ENCODE measurements at places on chromosomes 12 and 14.

- no peak for DNase-seq
Observed at GRCh38 chr14:83534995-83535394, 1994.9 kb upstream of the FLRT2 start.

DNA sequence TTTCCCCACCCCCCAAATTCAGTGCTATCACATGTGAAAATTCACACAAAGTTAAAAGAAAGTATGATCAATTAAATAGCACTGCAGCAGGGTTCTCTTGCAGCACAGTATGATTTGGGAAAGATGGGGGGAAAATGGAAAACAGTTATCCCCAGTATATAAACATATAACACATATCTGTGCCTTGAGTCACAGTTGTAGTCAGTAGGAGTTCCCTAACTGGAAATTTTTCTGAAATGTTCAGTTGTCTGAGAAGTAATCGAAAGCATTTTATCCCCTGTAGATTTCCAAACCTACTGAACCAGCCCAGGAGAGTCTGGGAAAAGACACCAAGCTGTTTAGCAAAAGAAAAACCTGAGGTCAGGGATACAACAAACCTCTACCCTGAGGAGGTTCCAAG is 47.0 kb downstream of the C12orf50 start:
- DNase-seq: no peak

DNA sequence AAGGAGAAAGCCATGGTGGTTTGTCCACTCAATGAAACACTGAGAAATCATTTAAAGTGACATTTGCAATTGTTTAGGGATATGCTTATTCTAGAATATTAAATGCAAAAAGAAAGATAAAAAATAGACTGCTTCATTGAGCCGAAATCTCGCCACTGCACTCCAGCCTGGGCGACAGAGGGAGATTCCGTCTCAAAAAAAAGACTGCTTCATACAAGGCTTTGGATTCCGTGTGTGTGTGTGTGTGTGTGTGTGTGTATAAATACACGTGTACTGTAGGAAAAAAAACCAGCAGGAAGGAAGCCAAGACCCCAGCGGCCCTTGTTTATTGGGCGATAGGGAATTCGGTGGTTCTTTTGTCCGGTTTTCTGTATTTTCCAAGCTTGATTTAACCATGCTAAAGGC is 3.2 kb upstream of the ZNF839 start:
- DNase-seq: no peak

GRCh38 chr12:13913371-13913770 is 68.0 kb downstream of the GRIN2B start:
- no peak for DNase-seq

DNA sequence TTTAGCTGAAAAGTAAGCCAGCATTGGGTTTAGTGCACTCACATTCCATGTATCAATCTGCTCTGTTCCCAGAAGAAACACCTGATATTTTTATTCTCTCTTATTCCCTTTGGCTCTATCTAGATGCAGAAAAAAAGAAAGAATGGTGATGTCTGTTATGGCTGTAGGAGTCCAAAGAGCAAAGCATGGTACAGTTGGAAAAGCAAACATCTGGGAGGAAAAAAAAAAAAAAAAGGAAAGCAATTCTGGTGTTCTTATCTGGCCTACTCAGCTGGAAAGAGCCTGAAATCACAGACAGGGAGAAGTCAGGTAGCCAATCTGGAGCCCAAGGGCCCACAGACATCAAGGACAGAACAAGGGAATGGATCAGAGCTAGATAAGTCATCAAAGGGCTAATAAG is 293.9 kb downstream of the DUSP6 start:
- DNase-seq: no peak

- no peak for DNase-seq
Observed at GRCh38 chr14:68062651-68063050, 243.1 kb downstream of the RAD51B start.

DNA sequence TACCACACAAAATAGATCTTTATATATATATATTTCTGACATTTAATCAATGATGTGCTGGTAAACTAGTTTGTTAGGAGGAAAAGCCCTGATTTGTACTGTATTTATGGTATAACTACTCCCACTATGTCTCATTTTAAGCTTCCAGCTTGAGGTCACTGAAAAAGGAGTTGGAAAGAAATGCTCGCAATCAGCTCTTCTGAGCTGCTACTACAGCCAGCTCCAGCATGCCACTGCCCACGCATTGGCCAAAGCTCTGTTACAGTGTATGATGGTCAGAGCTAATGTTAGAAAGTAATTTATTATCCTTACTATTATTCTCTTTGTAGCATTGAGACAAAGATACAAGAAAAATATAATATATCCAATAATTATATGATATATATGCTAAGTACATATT is 55.0 kb upstream of the PCED1B start:
- no peak for DNase-seq

GRCh38 chr12:80622271-80622670 is 85.2 kb upstream of the MYF6 start:
- no peak for DNase-seq

GRCh38 chr14:35878272-35879150 is 52.4 kb downstream of the BRMS1L start:
- DNase-seq: no peak

DNA sequence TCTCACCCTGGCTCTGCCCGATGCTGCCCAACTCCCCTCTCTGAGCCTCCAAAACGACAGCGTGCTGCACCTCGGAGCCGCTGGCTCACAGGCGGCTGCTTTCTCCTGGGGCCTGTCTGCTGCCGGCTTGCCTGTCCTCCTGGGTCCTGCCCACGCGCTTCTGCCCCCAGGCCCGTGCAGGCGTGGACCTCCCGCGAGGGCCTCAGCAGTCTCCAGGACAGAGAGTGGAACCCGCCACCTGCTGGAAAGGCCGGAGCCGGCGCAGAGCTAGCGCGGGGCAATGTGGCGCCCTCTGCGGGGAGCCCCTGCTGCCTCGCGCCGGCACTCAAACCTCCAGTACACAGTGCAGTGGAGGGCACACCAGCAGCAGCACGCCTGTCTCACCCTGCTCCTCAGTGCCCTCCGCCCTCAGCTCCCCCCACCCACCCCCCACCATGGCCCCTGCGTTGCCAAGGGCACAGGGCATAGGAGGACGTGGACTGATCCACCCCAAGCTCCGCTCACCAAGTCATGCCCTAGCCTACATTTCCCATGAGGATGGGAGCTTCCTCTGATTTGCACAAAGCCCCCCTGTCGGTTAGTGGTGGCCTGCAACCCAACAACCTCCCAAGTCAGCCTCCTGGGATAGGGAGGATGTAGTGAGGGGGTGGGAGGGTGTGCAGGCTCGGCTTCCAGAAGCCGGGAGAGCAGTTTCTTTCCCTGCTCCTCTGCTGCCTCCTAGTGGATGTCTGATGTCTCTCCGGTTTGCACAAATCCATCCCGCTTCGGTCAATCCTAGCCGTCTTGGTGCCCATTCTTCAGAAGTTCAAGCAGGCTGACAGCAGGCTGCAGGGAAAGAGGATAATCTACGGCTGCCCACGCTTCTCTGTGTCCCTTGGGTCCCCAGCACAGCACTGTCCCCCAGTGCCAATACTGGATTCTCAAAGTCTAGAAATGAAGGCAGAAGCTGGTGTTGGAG is 25.2 kb downstream of the KRT8 start:
- no peak for DNase-seq

DNA sequence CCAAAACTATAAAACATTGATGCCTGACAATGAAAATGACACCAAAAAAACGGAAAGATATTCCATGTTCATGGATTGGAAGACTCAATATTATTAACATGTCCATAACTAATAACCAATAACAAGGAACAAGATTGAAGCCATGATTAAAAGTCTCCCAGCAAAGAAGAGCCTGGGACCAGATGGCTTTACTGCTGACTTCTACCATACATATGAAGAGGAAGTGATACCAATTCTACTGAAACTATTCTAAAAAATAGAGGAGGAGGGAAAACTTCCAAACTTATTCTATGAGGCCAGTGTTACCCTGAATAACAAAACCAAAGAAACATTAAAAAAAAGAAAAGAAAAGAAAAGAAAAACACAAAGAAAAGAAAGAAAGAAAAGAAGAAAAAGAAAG is 54.6 kb upstream of the ATF7IP start:
- no peak for DNase-seq

DNA sequence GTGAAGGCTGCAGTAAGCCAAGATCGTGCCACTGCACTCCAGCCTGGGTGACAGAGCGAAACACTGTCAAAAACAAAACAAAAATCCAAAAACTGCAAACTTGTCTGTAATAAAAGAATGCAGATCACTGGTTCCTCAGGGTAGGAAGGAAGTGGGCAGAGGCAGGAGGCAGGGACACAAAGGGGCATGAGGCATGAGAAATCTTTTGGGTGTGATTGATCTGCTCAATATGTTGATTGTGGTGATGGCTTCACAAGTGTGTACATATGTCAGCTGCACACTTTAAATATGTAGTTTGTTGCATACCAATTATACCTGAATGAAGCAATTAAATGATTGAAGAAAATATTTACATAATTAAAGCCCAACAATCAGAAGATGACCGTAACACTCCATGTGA is 117.6 kb downstream of the CMAS start:
- no peak for DNase-seq

- DNase-seq: no peak
Observed at GRCh38 chr14:61575551-61576150, 119.7 kb upstream of the HIF1A start.

GRCh38 chr14:103543140-103543539 is 14.1 kb downstream of the TRMT61A start:
- DNase-seq: no peak

DNA sequence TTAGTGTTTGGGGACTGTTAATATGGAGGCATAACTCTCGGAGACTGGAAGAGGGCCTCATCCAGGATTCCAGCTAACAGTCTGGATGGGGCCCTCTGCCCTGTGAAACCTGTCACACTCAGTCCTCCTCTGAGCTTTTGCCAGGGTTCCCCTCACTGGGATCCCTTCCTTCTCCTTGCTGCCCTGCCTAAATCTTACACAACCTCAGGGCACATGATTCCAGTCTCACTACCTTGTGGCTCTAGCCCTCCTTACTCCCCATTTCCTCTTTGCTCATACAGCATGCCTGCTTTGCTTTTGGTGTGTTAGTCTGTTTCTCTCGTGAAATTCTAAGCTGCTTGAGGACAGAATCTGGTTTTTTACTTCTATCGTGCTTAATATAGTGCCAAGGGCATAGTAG is 942 bp upstream of the GSG1 start:
- no peak for DNase-seq

DNA sequence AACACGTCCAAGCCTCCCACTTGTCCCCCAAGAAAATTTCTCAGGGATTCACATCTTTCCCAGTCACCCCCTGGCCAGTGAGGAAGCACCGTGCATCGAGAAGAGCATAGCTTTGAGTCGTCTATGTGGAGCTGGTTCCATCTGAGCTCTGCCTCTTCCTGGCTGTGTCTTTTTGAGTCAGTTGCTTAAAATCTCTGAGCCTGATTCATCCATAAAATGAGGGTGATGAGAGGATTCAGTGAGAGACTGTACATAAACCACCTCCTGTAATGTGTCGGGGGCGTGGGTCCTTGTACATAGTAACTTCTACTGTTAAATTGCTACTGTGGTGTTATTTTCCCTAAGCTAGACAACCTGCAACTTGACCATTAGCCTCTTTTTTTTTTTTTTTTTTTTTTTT is 13.8 kb downstream of the CD9 start:
- no peak for DNase-seq

DNA sequence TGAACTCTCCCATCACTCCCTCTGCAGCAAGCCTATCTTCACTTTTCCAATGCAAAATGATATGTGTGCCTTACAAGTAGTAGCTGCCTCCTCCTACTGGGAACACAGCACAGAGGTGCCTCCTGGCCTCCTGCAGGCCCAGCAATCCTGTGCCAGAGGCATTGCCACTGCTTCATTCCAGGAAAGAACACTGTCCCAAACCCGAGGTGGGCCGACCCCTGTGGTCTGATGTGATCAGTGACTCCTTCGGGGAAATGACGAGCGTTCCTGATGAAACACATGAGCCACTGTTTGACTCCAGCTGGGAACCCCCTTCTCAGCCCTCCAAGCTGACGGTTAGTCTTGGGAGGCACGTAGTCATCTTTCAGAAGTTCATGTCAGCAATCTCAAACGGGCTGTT is 19.5 kb downstream of the PSMC1 start:
- DNase-seq: no peak

DNA sequence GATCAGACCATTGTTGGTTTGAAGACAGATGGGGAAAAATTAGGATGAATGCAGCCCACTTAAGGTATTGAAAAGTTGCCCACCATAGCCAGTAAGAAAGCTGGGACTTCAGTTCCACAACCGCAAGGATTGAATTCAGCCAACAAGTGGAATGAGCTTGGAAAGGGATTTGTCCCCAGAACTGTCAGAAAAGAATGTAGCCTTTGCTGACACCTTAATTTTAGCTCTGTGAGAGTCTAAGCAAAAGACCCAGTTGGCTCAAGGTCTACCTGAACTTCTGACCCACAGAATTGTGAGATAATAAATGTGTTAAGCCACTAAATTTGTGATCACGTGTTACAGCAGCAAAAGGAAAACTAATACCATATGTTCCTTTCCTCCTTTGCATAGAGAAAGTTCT is 29.4 kb downstream of the PPFIA2 start:
- no peak for DNase-seq

DNA sequence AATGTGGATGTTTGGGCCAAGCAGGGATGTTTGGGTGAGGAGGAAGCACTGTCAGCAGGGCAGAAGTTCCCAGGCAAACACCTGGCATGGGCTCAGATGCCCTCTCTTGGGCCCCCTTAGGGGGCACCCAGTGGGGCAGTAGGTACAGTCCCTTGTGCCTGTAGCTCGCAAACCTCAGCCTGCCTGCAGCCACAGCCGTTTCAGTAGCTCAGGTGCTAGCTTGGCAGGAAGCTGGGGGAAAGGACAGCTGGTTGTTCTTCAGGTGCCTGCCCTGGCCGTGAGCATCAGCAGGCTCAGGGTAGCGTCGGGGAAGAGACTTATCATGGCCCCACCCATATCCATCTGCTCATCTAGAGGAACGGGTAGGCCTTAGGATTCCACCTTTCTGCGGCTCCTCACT is 67.5 kb downstream of the B4GALNT3 start:
- no peak for DNase-seq

DNA sequence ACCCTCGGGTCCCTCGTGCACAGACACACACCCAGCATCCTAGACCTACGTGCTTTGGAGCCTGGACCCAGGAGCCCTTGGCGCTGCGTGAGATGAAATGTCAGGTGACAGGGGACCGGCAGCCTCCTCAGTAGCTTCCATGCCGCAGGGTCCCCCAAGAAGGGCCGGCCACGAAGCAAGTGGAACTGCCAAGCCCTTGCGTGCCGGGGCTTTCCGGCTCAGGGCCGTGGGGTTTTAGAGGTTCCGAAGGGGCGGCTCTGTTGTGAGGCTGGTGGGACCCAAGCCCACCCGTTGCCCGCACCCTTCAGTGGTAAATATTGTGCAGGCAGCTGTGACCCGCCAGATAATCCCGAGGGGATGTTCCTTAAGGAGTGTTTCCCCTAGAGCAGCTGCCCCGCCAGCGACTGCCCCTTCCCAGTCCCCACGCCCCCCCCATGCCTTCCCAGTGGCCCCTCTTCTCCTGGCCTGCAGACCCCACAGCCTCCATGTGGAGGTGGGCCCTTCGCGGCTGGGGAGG is 133.7 kb downstream of the ADGRD1 start:
- DNase-seq: no peak

GRCh38 chr14:29734732-29735131 is 192.9 kb downstream of the PRKD1 start:
- no peak for DNase-seq
